ENCODE measurements at places on chromosomes 2 and 18. TPM values are rescaled to one million over a fixed set of nuclear protein-coding genes. Genes with fewer than 3 reads are reported as not detected.

GRCh38 chr2:120464448-120464931 lies 118.6 kb downstream of the INHBB start:
- no peak for DNase-seq

GRCh38 chr2:152413228-152414030 lies 78.5 kb downstream of the FMNL2 start:
- DNase-seq = no peak

GRCh38 chr2:230657462-230657861 lies 55.2 kb upstream of the CAB39 start:
- no peak for DNase-seq

DNA sequence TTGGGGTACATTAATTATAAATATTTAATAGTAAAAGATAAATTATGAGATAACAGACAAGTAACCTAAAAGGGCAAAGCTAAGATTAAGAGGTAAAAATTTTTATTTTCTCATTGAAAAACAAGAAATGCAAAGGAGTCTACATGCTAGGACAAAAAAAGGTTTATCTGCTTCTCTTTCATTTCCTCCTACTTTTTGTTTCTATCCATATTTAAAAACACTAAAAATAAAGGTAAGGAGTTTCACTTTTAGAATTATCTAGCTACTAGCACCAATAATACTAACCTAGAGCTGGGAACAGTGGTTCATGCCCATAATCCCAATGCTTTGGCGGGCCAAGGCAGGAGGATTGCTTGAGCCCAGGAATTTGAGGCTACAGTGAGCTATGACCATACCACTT lies 1551.7 kb upstream of the SLC39A10 start:
- no peak for DNase-seq

GRCh38 chr2:16130541-16130880 lies 190.2 kb downstream of the MYCN start:
- no peak for DNase-seq

- DNase-seq = no peak
These were observed 32.1 kb downstream of the CLASP1 start for GRCh38 chr2:121617042-121617599.

- no peak for DNase-seq
These were observed 42.4 kb downstream of the XDH start for GRCh38 chr2:31372097-31372496.

GRCh38 chr2:96547731-96548171 lies 11.2 kb downstream of the ARID5A start:
- DNase-seq = no peak

The TRPM8 gene
- not detected for total RNA-seq

Measured in CD8-positive, alpha-beta memory T cell (primary cell).